ENCODE measurements at places on chromosomes 5 and 9. TPM values are rescaled to one million over a fixed set of nuclear protein-coding genes. Genes with fewer than 3 reads are reported as not detected.

- no peak for DNase-seq
These were observed 182.4 kb downstream of the ARRDC3 start for GRCh38 chr5:91200692-91201091.

- no peak for DNase-seq
These were observed 344.9 kb downstream of the ARL15 start for GRCh38 chr5:53965459-53965858.

DNA sequence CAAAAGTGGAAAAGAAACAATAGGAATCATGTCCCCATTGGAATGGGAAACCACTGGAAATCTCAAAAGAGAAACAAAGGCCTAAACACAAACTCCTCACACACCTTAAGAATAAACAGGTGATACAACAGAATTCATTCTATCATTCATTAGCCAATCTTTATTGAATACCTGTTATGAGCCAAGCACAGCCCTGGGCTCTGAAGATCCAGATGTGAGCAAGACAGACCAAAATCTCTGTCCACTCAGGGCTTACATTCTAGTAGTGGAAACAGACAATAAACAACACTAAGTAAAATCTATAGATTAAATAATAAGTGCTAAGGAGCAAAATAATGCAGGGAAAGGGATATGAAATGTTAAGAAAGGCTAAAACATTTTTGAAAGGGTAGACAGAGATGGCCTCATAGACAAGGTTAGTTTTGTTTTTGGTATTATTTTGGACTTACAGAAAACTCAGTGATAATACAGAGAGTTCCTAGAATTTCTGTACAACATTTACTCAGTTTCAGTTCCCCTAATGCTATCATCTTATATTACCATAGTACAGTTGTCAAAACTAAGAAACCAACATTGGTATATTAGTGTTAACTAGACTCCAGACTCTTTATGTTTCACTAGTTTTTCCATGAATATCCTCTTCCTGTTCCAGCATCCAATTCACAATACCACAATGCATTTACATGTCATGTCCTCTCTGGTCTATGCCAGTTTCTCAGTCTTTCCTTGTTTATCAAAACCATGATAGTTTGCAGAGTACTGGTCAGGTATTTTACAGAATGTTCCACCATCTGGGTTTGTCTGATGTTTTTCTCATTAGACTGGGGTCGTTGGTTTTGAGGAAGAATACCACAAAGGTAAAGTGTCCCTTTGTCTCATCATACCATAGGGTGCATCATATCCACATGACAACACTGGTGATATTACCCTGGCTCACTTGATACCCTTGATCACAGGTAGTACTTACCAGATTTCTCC lies 103.7 kb downstream of the SIL1 start:
- no peak for DNase-seq

GRCh38 chr9:33159777-33160127 lies 7.4 kb downstream of the B4GALT1 start:
- DNase-seq, result no peak

DNA sequence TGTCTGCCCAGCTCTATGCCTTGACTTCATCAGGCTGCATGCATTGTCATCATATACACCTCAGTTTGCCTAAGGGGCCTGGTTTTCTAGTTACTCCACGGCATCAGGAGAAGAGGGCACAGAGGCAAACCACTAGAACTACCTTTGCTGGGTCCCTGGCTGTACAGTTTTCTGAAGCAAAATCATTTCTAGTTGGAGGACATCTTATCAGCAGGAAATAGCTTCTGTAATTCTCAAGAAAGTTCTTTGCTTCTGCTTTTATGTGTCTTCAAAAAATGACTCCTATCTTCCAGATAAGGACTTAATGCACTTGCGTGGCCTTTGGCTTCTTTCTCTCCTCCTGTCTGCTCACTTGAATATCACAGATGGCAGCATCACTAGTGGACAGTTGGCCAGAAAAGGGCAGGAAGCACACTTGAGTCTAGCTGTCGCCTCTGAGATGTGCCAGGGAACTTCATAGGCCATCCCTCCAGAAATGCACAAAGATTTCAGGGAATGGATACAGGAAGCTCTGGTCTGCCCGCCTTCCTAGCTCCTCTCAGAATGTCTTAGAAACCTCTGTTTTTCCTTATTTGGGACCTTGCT lies 22.4 kb upstream of the LTC4S start:
- DNase-seq, result no peak

- DNase-seq, result no peak
These were observed 6.0 kb upstream of the LCP2 start for GRCh38 chr5:170303549-170303948.

Gene OLFML2A
- 13.3 TPM for total RNA-seq

Gene TBC1D2
- total RNA-seq, result 52.9 TPM

Gene CDC20B
- total RNA-seq, result not detected

Gene TRIP13
- 15.6 TPM for total RNA-seq

Data from esophagus squamous epithelium (tissue), 5 donors.